Tibial artery (tissue), 4 donors: ENCODE measurements at places on chromosomes 3 and 15.
A peak's percentile ranks its signal among the peaks of the same experiment; 100 is the strongest.

GRCh38 chr15:46278486-46279090 lies 643.8 kb downstream of the SQOR start:
- DNase-seq = no peak

GRCh38 chr3:178343433-178344038 lies 192.7 kb upstream of the KCNMB2 start:
- DNase-seq = no peak

GRCh38 chr3:37138816-37139215 lies 35.6 kb downstream of the LRRFIP2 start:
- no peak for DNase-seq

DNA sequence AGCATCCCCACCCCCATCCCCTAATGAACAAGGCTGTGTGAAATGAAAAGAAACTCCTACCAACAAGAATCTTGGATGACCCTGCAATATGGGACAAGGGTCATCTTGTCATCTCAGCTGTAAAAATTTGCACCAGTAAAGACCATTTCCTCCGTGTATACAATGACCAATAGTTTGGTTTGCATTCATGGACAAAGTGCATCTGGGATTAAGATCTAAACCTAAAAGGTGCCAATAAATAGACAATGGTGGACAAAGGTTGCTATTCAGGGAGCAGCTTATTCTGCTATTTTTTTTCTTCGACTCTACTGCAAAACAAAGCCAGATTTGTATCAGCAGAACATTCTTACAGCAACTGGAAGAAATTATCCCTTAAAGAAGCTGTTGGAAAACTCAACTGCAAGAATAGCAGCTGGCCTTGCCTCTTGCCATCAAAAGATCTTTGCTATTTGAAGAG lies 8.0 kb downstream of the MGLL start:
- DNase-seq = no peak

DNA sequence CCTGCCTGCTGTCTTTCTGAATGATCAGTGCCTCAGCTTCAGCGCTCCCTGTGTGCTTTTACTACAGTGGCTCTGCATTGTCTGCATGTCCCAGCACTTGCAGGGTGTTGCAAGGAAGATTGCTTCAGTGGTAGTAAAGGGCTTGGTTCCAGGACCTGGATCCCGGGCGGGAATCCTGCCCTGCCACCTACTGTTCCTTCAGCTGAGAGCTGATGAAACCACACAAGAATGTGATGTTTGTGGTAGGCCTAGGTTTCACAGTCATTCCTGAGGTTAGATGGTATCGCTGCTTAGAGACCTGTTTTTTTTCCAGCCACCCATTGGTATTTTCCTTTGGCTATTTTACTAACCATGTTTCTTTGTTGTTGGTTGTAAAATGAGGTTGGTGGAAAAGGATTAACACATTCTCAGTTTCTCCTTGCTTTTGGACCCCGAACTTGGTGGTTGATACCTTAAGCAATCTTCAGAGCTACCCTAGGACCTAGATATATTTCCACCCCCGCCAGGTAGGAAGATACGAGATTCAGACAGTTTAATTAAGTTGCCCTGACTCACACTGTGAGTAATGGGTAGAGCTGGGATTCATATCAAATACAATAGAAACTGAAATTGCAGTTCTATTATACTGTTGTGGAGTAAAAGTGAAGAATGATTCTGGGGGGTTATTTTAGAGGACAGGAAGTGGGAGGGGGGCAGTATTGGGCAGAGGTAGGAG lies 11.4 kb downstream of the GPR87 start:
- DNase-seq = no peak

DNA sequence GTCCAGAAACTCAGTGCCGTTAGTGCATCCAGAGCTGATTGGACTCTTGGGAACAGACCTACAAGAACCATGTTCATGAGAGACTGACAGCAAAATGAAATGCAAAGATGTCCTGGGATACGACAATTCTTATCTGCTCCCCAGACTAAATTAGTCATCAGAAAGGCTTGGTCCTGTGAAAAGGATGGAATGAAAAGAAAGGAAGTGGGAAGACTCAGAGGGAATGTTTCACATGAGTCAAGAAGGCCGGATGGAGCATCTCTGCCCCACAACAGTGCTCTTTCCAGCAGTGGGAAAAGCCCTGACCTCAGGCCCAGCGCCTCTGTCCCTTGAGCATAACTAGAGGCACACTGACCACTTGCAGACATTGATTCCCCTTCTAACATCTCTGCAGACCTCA lies 39.3 kb upstream of the UACA start:
- no peak for DNase-seq

DNA sequence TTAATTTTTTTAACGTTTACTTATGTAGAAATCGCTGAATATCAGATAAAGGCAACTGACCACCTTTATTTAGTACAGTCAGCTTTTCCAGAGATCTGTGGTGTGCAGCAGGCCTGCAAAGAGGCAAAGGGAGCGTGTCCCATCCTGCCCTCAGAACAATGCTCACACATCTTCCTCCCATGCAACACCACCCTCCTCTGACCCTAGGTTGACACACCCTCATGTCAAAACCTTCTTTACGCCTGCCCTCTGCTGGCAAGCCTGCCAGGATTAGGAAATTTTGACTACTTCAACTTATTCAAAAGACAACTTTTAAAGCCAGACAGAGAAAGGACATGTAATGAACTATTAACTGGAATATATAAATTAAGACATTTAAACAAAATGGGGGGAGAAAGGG lies 513.7 kb downstream of the FOXP1 start:
- peak; percentile 84 for DNase-seq

GRCh38 chr3:28467414-28467813 lies 118.8 kb upstream of the AZI2 start:
- DNase-seq = no peak

- DNase-seq = no peak
These were observed 10.7 kb downstream of the RBM15B start for GRCh38 chr3:51401735-51402134.

GRCh38 chr3:117486719-117487716 lies 777.4 kb downstream of the TUSC7 start:
- no peak for DNase-seq

- DNase-seq = no peak
These were observed 25.7 kb downstream of the ZNF35 start for GRCh38 chr3:44674211-44674610.

- no peak for DNase-seq
These were observed 55.9 kb upstream of the OXTR start for GRCh38 chr3:8825153-8825825.

- DNase-seq = no peak
These were observed 15.5 kb downstream of the ZDHHC3 start for GRCh38 chr3:44960387-44961026.

DNA sequence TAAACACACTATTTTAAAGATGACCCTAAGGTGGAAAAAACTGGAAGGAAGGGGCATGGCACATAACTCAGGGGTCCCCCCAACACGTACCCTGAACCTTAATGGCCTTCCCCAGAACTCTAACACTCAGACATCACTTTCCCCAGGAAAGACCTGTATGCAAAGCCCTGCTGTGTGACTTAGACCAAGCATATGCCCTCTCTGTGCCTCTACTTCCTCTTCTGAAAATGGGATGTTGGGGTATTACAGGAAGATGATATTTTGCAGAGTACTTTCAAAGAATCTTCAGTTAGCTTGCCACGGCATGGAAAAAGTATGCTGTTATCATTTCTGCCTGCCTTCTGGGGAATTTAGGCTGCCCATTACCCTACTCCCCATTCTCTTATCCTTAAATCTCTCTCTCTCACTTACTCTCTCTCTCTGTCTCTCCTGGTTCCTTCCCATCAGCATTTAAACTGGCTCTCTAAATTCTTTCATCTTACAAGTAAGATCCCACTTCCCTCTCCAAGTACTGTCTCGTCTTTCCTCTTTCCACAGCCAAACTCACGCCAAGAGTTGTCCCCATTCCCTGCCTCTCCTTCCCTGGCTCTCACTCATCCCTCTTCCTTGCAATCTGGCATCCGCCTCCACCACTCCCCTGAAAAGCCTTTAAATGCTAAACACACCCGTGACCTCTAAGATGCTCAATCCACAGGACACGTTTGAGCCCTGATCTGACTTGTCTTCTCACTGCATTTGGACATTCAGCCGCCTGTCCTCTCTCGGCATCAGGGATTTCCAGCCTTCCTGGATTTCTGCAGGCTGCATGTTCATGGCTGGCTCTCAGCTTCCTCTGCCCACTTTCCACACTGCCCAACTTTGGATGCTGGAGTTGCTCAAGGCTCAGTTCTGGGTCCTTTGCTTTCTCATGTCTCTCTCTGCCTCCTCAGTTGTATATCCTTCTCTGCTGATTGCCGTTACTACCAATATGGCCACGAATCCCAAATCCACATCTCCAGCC lies 7.5 kb upstream of the INSYN1 start:
- no peak for DNase-seq

DNA sequence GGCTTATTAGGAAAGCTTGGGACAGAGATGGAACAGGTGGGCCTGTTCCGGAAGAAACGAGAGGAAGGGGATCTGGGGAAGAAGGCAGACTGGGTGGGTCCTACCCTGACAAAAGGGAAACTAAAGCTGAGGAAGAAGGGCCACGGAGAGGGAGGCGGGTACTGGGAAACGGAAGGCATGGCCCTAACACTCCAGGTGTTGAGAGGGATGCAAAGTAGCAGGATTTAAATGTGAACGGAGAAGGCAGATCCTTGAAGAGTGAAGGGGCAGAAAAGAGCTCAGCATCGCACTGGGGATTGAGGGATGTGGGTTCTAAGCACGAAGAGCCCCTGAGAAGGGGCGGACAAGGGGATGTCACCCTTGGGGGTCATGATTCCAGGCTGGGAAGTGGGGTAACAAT lies 735 bp downstream of the STIMATE start:
- no peak for DNase-seq

GRCh38 chr15:59335207-59335786 lies 37.4 kb downstream of the MYO1E start:
- no peak for DNase-seq

DNA sequence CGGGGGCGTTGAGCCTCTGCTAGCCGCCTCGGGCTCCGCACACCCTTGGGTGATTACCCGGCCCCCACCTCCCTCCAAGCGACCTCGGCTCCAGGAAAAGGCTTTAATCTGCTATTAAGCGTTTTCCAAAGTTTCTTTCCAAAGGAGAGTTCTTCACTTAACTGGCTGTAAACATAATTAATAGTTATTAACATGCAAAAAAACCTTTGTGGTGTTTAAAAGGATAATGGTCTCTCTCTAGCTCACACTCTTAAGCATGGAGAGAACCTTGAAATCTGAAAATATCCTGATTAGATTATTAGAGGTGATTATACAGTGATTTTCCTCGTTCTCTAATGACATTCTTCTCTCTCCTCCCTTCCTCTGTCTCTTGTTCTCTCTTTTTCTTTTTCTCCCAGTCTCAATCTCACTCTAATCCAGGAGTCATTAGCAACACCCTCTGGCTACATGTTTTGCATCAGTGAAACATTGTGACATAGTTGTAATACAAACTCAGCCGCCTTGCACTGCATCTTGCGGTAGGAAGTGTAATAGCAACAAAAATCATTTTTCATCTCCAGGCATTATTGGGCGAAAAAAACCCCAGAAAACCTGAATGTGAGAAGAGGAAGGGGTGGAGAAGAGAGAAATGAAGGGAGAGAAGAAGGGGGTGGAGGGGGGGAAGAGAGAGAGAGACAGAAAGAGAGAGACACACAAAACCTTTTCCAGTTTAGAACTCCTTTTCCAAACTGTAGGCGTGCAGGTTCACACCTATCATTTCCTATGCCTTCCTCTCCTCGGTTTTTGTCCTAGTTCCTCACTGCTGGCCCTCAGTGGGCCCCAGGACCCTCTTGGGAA lies 24.4 kb downstream of the NR2F2 start:
- DNase-seq = no peak

DNA sequence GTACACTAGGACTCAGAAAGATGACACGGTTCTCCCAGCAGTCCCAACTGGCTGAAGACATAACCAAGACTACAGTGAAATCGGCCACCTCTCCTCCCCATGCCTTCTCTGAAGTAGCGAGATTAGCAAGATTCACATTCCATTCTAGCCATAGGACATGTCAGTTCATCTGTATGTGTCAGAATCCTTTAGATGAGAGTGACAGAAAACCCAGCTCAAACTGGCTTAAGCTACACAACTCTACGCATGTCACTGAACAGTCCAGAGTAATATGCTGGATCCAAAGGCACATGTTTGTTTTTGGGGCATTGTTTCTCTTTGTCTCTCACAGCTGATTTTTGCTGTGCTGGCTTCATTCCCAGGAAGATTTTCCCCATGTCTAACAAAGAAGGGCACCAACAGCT lies 75.8 kb downstream of the RARB start:
- no peak for DNase-seq

DNA sequence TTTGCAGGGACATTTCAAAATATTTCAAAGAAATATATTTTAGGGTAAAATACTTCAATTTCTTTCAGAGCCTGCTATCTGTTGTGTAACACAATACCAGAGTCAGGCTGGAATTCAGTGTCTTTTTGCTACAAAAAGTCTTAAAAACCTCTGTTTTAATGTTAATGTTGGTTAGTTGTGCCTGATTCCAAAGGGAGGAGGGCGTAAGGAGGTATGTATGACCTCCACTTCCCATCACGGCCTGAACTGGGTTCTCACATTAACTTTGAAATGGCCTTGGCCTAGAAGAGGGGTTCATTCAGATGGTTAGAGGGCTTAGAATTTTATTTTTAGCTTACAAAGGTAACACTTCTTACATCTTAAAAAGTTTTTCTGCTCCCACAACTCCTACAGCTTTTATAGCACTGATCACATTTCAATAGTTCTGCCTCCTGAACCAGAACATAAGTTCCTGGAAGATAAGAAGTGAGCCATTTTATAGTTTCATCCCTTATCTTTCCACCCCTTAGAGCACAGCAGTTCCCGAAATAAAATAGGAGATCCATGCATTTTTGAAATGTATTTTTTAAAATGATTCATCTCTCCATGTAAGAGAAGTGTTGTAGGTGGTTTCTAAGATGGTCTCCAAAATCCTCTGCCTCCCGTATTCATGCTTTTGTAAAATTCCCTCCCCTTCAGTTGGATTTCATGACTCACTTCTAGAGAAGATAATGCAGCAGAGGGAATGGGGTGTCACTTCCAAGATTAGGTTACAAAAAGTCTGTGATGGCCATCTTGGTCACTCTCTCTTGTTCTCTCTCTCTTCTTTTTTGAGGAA lies 543.1 kb upstream of the NECTIN3 start:
- DNase-seq = no peak

DNA sequence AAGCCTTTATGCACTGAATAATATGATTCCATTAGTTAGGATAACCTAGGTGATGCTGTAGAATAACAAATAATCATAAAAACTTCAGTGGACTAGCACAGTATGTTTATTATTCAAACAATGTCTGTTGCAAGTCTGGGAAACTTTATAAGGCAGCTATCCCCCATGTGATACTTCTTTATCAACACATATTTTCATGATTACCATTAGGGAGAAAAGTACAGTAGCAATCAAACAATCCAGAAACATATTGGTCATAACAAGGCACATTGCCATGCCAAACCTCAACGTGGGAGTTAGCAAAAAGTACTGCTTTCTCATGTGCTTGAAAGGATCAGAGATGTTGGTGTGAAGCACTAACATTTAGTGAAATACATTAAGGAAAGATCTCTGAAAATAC lies 35.5 kb downstream of the EOMES start:
- no peak for DNase-seq

DNA sequence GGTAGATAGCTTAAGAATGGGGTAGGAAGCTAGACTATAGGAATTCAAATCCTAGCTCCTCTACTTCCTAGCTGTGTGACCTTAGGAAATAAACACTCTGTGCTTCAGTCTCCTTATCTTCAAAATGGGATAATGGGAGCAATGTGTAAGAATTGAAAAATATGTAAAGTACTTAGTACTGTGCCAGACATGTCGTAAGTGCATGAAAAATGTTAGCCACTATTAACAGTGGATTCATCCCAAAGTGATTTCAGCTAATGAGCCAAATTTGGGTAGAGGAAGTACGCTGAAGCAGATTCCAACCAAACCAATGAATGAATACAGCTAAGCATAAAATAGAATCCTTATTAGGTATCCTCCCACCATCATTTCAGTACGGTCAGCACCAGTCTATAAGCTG lies 192.1 kb downstream of the RORA start:
- no peak for DNase-seq
